ENCODE measurements at places on chromosomes 2 and 18.

DNA sequence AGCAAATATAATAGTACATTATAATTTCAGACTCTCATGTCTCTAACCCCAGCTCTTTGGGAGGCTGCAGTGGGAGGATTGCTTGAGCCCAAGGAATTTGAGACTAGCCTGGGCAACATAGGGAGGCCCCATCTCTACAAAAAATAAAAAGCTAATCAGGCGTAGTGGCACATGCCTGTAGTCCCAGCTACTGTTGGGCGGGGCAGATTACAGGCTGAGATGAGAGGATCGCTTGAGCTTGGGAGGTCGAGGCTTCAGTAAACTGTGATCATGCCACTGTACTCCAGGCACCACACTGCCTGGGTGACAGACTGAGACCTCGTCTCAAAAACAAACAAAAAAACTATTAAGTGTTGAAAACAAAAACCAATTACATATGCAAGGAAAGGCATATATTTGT is 123.0 kb upstream of the MYO3B start:
- DNase-seq = no peak

- DNase-seq = no peak
Measured at GRCh38 chr18:32010124-32010721, 8.4 kb upstream of the RNF125 start.

- peak; percentile 85 for DNase-seq
Measured at GRCh38 chr2:120252225-120253020, at the start of gene RALB. Gene RALB, plus strand, starts transcription at chr2:120252852. Its CDS starts 25,813 bp downstream, at chr2:120278665.

DNA sequence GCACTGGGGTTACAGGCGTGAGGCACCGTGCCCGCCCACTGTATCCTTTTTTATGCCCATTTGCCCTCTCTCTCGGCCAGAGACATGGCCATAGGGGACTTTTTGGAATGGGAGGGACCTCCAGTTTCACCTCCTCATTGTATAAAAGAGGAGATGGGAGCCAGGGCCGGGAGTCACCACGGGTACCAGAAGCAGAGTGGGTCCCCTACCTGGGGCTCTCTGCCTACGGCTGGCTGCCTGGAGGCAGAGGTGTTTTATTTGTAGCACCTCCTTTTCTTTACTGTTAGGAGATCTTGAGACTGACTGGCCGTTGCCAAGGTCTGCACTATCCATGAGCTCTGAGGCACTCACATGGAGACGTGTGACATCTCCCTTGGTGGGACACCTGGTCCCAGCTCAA is 162.8 kb downstream of the LDLRAD4 start:
- DNase-seq = no peak

DNA sequence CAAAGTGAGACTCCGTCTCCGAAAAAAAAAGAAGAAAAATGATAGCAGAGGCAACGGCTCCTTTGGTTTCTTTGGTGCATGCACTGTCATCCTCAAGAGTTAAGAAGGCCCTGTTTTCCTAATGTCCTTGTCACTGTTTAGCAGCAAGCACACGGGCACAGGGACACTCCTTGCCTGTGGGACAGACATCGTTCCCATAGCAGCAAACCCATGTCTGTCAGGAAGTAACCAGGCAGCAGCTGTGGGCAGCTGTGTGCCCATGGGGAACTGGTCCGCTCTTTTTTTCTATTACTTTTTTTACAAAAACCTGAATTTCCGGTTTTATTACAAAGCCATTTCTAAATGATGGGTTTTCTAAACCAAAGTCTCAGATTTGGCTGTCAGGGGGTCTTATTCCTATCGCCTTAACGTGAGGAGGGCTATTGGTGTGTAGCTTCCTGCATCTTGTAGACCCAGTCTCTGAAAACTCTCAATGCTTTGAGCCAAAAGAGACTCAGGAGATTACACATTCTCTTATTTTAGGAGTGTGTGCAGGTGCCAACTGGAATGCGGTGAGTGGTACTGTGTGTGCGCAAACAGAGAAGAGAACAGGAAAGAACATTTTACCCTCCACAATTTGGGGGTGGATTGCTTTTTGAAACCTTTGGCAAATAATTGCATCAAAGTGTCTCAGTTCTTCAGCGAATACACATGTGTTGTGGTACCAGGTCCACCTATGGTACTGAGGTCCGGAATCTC is 109.6 kb downstream of the COLEC12 start:
- no peak for DNase-seq

DNA sequence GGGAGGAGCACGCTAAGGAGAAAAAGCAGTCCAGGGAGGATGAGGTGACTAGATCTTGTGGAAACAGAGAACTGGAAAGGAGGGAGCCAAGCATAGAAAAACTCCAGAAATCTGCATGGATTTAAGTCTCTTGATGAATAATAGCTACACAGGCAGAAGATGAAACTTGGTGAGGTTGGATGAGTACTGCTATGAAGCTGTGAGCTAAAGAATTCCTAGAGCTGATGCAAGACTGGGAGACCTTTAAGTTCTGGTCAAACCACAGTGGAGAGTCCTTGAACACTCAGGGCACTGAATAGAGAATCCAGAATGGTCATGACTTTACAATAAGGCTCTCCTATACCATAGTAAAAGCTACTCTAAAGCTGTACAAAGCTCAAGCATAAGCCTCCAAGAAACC is 18.4 kb upstream of the PIEZO2 start:
- DNase-seq = no peak

GRCh38 chr2:75518638-75519465 is 41.9 kb downstream of the EVA1A start:
- no peak for DNase-seq

DNA sequence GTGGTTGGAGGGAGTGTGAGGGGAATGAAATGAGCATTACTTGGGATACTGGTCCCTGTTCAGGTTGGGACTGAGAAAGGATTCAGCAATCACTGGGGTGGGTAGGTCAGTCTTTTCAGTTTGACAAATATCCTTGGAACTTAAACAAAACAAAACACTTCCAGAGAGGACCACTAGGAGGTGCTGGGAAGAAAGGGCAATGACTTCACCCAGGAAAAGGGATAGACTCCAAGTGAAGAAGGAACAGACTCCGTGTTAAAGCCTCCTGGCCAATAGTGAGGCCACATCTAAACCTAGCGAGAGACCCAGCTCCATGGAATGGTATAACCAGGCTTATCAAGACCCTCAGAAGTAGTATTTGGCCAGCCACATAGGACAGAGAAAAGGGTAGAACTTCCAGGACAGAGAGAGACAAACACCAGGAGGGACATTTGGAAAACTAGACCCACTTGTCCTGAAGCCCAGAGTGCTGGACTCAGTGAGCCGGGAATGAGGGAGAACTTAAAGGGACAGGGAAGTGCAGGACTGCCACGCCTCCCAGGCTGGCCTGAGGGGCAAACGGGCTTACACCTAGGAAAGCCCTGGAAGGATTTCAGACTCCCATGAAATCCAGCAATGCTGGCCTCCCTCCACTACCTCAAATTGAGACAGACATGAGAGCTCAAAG is 19.6 kb upstream of the KCNG3 start:
- DNase-seq = no peak

DNA sequence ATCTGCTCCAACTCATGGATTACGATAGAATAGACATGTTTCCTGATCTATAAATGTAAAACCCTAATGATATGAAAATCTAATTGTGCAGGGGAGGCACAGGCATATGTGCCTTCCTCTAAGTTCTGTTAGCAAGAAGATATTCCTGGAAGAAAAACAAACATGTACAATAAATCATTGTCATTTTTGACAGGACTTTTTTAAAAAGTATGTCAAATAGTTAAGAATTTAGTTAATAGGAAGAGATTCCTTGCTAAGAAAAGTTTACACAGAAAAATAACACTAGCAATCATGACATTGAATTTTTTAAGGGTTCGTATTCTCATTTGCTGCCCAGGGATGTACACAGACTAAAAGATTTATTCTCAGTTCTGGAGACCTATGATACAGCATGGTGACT is 15.3 kb upstream of the CREB1 start:
- no peak for DNase-seq

- DNase-seq = no peak
Measured at GRCh38 chr2:102618452-102619413, 620 bp upstream of the SLC9A2 start.

DNA sequence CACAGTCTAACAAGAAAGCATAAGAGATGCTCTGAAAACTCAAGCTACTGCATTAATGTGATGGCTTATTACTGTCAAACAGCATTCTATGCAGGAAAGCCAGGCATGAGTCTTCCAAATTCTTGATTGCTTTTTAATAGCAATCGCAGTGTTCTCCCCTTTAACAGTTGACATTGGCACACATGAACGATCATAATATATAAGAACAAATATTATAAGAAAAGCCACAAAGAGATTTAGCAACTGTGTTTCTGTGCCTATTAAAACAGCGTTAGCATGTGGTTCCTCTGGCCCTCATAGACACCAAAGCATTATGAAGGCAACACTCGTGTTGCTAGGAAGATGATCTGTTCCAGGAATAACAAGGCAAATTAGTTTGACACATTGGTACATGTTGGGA is 245.0 kb downstream of the ACKR3 start:
- no peak for DNase-seq

- no peak for DNase-seq
Measured at GRCh38 chr2:42906557-42907411, 114.4 kb upstream of the HAAO start.
